ENCODE measurements at places on chromosomes 16 and 17.

DNA sequence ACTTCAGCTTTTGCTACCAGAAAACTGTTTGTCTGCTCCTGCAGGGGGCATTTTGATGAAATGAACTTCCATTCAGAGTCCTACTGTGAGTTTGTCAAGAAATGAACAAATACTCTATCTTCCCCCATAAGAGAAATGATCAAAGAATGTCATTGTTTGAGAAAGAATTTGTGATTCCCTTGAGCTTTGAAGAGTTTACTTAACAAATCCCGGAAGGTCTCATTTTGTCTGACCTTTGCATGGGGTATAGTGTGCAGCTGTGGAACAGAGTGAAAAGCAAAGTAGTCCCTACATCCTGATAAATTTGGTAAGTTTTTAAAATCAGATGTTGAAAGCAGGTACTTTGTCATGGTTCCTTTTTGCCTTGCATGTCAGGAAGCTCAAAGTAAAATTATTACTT is 178.0 kb downstream of the ABCC12 start:
- DNase-seq: no peak

DNA sequence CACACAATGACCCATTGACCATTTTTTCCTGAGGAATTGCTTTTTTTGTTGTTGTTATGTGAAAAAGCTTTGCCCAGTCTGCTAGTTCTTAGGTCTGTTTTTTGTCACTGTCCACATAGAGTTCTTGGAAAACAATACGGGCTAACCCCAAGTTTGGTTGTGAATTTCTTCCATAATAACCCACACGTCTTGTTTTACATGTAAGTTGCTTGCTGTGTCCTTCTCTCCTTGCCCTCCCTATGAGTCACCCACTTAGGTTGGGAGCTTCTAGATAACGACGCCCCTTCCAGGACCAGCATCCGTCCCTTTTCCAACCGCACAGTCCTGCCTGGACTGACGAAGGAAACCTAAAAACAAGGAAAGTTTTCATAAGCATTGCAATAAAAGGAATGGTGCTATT is 175.3 kb upstream of the HS3ST3A1 start:
- no peak for DNase-seq

DNA sequence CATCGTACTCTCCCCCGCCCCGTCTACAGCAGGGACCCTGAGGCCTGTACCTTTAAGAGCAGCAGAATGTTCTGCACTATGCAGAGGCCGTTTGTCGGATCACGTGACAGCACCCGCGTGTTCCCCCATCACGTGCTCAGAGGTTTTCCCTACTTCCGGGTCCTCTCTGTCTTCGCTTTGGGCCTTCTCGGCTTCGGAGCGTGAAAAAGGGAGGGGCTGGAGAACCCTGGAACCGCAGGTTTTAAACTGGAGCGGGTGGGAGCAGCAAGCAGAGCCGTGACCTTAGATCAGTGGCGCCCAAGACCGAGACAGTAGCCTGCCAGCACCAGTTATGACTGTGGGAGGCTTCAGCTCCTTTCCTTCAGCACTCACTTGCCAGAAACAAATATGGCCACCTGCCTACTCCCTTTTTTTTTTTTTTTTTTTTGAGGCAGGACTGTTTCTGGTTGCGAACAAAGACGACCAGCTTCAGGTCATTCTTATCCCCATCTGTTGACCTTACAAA is at the start of gene CLN3:
TSS of gene CLN3 (minus strand) at position 105 of the 505 bp plus-strand sequence. CDS start 315 bp downstream, outside the sequence.
- DNase-seq: peak; percentile 94

DNA sequence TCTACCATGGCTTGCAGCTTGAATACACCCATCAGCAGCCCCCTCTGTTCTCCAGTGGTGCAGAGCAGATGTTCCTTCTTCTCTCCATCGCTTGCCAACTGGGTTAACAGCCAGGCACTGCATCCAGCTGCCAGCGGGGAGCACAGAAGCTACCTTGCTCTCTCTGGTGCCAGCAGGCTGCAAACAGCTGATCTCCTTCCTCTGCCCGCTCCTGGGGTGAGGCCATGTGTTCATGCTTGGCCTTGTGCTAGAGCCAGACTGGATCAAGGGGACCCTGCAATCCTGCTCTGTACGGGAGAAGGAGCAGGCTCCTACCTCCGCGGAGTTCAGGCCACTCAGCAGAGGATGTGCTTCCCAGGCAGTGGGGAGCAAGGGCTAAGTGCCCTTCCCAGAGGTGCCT is 24.1 kb upstream of the ENGASE start:
- DNase-seq: no peak

DNA sequence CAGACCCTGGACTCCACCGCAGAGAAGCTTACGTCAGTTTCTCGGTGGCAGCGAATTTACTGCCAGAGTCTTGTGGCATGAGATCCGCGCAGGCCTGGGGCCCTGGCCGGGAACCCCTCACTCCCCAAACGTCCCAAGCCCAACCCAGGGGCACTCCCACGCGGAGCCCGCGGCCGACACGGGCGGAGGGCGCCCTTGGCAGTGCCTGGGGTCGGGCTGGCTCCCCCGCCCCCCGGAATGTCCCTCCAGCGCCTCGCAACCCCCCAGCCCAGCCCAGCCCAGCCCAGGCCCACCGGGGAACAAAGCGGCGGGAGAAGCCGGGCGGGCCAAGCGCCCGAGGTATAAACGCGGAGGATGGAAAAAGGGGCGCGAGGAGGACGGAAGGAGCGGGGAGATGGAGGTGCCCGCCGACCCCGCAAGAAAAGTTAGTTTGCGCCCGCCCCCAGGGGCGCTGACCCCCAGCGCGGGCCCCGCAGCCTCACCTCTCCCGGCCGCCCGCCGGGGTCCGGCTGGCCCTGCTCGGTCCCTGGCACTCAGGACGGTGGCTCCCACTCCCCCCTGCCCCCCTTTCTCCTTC is 330 bp downstream of the CASKIN2 start:
- peak; percentile 39 for DNase-seq

GRCh38 chr16:74769586-74770190 is 4.9 kb downstream of the FA2H start:
- DNase-seq: no peak

DNA sequence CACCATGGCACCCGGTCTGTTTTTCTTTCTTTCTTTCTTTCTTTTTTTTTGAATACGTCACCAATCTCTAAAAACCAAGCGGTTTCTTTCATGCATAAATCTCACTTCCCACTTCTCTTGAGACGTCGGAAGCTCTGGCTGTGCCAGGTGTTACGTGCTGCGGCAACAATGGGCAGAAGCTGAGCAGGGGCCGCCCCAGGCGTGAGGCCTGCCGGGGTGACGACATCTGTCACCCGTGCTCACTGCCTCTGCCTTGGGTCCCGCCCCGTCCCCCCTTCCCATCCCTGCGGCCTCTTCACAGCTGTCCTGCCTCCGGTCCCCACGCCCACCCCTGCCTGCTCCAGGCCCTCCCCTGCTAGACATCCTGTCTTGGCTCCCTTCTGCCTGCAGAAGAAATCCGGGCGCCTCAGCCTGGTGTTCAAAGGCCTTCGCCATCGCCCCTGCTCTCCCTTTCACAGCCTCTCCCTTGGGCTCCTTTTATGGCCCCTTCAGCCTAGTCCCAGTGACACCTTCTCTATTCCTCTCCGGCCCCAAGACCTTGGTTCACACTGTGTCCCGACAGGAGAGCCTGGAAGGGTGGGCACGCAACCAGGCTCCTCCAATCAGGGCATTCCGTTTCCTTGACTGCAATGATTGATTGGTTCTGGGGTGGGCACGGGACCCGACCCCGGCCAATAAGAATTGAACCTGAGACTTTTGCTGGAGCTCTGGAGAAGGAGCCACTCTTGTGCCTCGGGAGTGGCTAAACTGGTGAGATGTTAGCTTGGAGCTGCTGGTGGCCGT is 4.8 kb downstream of the P2RX1 start:
- DNase-seq: no peak

GRCh38 chr16:21647562-21648164 is 4.7 kb downstream of the IGSF6 start:
- no peak for DNase-seq

DNA sequence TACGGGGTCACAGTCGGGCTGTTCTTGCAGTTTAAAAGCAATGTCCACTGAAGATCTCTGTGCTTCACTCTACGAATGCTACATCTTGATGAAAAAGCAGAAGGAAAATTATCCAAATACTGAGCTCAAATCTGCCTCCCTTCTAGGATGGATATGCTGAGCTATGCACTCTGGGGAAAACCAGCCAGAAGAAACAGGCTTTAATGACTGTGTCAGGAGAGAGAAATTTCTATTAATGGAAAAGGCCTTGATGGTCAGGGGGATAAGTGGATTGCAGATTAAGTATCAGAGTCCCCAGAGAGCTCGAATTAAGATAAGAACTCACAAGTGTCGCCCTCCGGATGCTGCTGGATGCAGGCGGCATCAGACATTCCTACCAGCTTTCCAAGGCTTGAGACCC is 39.6 kb upstream of the RCVRN start:
- DNase-seq: no peak

GRCh38 chr17:50363217-50364060 is 9.5 kb downstream of the MRPL27 start:
- DNase-seq: no peak

- no peak for DNase-seq
Measured at GRCh38 chr16:79401157-79401556, 199.4 kb downstream of the MAF start.

GRCh38 chr16:19851476-19851875 is 33.2 kb downstream of the GPRC5B start:
- DNase-seq: peak; percentile 38

GRCh38 chr16:51968749-51969148 is 578.2 kb downstream of the TOX3 start:
- DNase-seq: no peak

GRCh38 chr16:16042076-16042475 is 92.7 kb downstream of the ABCC1 start:
- peak; percentile 27 for DNase-seq

DNA sequence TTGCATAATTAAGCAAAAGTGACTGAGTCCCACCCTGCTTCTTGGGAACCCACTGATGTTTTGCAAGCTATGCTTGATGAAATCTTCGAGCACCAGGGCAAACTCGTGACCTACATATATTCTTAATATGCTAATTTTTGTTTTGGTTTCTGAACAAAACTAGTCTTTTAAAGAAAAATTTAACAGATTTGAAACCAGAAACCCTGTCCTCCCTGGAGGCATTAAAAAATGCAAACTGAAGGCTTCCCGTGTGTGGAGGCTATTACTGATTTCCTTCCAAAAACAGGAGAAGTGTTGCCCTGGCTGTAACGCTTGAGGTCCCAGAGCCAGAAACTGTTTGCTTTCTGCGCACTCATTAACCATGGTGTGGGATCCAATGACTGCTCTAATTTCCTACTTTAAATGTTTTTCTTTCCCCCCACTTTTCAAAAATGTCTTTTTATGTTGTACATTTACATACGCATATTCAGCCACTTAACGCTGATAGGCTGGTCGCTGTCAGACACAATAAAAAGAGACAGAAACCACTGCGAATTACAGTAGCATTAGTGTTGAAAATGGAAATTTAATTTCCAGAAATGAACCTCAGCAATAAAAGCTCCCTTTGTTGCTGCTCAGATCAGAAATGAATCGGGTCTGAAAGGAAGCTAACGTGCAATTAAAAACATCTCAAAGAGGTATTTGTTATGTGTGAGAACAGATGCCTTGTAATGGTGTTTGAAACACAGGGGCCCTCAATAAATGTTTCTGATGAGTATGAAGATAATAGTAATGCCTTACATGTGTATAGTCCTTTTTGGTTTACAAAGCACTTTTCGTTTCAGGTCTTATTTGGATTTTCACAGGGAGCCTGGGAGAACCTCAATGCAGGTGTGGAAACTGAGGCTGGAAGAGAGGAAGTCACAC is 39.9 kb upstream of the IRX6 start:
- DNase-seq: no peak

- no peak for DNase-seq
Measured at GRCh38 chr17:63275971-63276745, 169.9 kb downstream of the CYB561 start.

DNA sequence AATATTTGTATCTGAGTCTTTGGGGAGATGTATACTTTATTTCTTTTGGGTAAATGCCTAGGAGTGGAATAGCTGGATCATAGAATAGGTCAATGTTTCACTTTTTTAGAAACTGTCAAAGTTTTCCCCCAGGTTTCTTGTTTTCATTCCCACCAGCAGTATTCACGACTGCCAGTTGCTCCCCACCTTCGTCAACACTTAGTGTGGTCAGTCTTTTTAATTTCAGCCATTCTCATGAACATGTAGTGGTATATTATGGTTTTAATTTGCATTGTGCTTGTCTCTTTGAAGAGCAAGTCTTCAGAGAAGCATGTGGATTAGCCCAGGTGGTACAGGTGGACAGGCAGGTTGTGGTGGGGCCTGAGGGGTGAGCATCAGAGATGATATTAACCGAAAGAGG is 53.8 kb downstream of the TEKT5 start:
- no peak for DNase-seq

GRCh38 chr16:9033125-9033830 is 58.2 kb upstream of the HAPSTR1 start:
- DNase-seq: no peak

DNA sequence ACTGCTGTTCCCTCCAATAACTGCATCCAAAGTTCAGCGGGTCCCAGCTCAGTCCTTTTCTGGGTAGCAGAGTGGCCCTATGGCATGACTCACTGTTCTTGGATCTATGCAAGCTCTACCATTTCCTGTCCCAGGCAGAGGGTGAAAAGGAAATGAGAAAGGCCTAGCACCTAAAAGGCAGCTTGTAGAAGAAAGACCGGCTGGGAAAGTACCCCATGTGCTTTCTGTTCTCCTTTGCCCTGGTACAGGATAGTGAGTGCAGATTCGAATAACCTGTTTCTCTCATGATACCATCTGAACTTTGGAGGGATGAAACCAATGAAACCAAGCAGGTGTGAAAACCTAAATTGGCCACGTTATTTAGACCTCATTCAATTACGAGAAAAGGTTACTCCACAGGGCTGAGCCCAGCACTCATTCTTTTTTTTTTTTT is 12.7 kb upstream of the HASPIN start:
- DNase-seq: no peak

GRCh38 chr17:9860851-9861250 is 35.1 kb downstream of the GLP2R start:
- DNase-seq: no peak

GRCh38 chr16:14020141-14020540 is 51.0 kb upstream of the MRTFB start:
- no peak for DNase-seq

DNA sequence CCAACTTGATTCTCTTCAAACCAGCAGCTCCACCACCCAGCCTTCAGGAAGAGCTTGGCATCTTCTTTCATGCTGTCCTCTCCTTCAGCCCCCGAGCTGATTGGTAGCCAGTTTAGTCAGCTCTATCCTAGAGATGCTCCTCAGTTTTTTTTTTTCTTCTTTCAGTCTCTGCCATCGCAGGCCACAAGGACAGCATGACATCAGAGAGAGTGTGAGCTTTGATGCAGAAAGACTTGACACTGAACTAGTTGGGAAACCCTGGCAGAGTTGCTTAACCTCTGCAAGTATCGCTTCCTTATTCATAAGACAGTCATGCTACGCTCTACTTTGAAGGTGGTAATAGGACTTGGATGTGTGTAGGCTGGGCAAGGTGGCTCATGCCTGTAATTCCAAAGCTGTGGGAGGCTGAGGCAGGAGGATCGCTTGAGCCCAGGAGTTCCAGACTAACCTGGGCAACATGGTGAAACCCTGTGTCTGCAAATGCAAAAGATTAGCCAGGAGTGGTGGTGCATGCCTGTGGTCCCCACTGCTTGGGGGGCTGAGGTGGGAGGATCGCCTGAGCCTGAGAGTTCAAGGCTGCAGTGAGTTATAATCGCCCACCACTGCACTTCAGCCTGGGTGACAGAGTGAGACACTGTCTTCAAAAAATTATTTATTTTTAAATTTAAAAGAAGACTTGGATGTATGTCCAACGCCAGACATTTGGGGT is 2.6 kb downstream of the CD300LB start:
- peak; percentile 34 for DNase-seq

- DNase-seq: no peak
Measured at GRCh38 chr17:75138519-75138918, 7.0 kb upstream of the NT5C start.

- DNase-seq: no peak
Measured at GRCh38 chr17:49554694-49555494, 20.8 kb upstream of the NXPH3 start.

- DNase-seq: no peak
Measured at GRCh38 chr17:70848785-70849184, 679.5 kb downstream of the KCNJ2 start.
